ENCODE measurements at places on chromosomes 7 and 10. TPM values are rescaled to one million over a fixed set of nuclear protein-coding genes. Genes with fewer than 3 reads are reported as not detected.

DNA sequence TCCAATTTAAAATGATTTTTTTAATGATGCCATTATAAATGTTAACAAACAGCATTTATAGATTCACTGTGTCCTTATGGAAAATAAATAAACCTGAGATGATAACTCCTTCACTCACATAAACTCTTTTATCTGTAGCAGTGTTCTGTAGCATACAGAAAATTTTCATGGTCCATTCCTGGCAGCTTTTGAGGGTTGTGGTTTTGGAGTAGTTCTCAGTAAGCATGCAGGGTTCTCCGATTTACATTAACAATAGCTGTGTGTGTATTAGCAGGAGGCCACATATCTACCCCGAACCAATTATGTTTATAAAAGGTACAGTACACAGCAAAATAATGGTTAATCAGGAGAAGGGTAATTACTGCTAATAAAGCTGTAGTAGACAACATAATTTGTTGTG is 162.7 kb downstream of the CDCA7L start:
- DNase-seq: no peak

- no peak for DNase-seq
Observed at GRCh38 chr10:58451193-58451889, 61.3 kb upstream of the BICC1 start.

The CALU gene
- total RNA-seq: 594 TPM

GRCh38 chr10:112981553-112981952 is 31.5 kb downstream of the TCF7L2 start:
- peak; percentile 66 for DNase-seq

Data from Daoy (cell line).